ENCODE measurements at places on chromosomes 2 and 18. TPM values are rescaled to one million over a fixed set of nuclear protein-coding genes. Genes with fewer than 3 reads are reported as not detected.

Gene IL36RN
- not detected for total RNA-seq

Gene SLC16A14
- total RNA-seq, result not detected

Gene SLC14A1
- total RNA-seq, result 22.7 TPM

Gene TMEM182
- total RNA-seq, result 0.98 TPM

Gene PKDCC
- 3.8 TPM for total RNA-seq

Gene TRIM54
- total RNA-seq, result not detected

Gene FIGLA
- total RNA-seq, result not detected

Gene SERPINB3
- total RNA-seq, result not detected

Gene VIT
- total RNA-seq, result 0.50 TPM

Gene C2orf66
- 0.15 TPM for total RNA-seq

Gene PKP4
- 32.2 TPM for total RNA-seq

Gene GPAT2
- not detected for total RNA-seq

Gene HSBP1L1
- total RNA-seq, result not detected

Gene ATL2
- 73.7 TPM for total RNA-seq

Gene IL1RL1
- total RNA-seq, result 2.8 TPM

Gene AGXT
- not detected for total RNA-seq

Gene POTEE
- total RNA-seq, result 32.4 TPM

Gene CHRND
- total RNA-seq, result not detected

Gene TUBA4B
- not detected for total RNA-seq

Gene CWC22
- total RNA-seq, result 18.3 TPM

Gene ALLC
- 0.41 TPM for total RNA-seq

Gene PDCD1
- not detected for total RNA-seq

Gene LCT
- 0.08 TPM for total RNA-seq

Gene HADHB
- total RNA-seq, result 60.5 TPM

Gene RESP18
- total RNA-seq, result not detected

Gene LRRC30
- total RNA-seq, result not detected

Gene PLB1
- 0.58 TPM for total RNA-seq

Gene ADD2
- total RNA-seq, result 20.1 TPM

Gene ELOA2
- total RNA-seq, result not detected

Gene MC5R
- total RNA-seq, result 0.32 TPM

Gene EMILIN2
- total RNA-seq, result 23.2 TPM

Gene PPIG
- 7.6 TPM for total RNA-seq

Gene QPCT
- 5.9 TPM for total RNA-seq

Gene BCL11A
- total RNA-seq, result 0.79 TPM

Gene TUBB8B
- total RNA-seq, result not detected

Gene FAM124B
- not detected for total RNA-seq

Gene CPS1
- 11.3 TPM for total RNA-seq

Gene AGBL5
- 25.4 TPM for total RNA-seq

Gene GKN2
- total RNA-seq, result not detected

Data from A375 (cell line).